NCI-H1436 treated with DMSO at 0.1 percent for 48 hours (cell line): ENCODE measurements at places on chromosomes 12 and 14.

GRCh38 chr14:28774764-28775735 lies 8.5 kb downstream of the FOXG1 start:
- DNase-seq = no peak

DNA sequence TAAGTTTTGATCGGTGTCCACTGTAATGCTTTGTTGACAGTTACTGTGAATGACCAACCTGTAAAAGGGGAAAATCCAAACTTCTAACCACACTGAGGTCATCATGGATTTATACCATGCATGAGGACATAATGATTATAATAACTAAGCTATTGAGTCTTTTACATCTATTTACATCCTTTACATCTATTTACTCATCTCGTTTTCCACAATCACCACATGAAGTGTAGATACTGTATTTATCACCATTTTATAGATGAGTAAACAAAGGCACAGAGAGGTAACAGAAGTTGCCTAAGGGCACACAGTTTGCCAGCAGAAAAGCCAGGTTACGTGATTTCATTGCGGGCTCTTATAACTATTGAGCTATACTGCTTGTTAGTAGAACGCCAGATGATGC lies 27.9 kb upstream of the EID3 start:
- DNase-seq = no peak

- no peak for DNase-seq
Observed at GRCh38 chr14:74685921-74686678, 26.8 kb downstream of the AREL1 start.

GRCh38 chr12:129622566-129622965 lies 281.3 kb downstream of the TMEM132D start:
- no peak for DNase-seq

DNA sequence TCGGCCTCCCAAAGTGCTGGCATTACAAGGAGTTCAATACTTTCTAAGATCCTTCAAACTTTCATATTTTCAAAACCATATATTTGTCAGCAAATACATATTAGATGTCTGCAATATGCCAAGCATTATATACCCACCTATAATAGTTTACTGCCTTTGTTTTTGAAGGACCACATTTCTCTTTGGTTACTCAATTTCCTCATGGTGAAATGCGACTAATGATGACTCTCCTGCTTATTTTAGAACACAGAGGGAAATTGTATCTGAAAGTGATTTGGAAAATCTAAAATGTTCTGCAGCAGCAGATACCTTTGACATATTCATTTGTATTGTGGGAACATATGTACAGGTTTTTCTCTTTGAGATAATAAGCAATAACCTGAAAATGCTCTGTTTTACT lies 2.7 kb upstream of the CNTN1 start:
- no peak for DNase-seq
